ENCODE measurements at places on chromosomes 3 and 15.

DNA sequence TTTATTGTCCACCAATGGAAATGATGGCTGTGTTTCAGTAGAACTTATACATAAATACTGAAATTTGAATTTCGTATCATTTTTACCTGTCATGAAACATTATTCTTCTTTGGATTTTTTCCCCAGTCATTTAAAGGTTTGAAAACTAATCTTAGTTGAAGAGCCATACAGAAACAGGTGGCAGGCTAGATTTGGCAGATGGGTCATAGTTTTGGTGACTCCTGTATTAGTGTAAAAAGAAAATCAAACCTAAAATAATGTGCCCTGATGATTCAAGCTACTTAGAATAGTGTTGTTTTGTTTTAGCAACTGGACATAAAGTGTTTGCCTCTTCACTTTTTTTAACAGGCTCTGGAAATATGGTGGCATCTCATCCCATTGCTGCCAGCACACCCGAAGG lies 68.9 kb downstream of the SIDT1 start:
- DNase-seq, result no peak

DNA sequence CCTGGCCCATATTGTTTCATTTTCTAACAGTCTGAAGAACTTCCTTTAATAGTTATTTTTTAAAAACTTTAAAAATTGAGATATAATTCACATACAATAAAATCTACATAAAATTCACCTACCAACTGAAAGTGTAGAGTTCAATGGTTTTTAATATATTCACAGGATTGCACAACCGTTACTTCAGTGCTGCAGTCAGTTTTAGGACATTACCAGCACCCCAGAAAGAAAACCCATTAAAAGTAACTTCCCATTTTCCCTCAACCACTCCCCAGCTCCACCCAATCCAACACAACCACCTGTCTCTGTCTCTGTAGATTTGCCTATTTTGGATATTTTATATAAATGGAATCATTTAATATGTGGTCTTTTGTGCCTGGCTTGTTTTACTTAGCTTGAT lies 29.6 kb downstream of the MGA start:
- DNase-seq, result no peak

DNA sequence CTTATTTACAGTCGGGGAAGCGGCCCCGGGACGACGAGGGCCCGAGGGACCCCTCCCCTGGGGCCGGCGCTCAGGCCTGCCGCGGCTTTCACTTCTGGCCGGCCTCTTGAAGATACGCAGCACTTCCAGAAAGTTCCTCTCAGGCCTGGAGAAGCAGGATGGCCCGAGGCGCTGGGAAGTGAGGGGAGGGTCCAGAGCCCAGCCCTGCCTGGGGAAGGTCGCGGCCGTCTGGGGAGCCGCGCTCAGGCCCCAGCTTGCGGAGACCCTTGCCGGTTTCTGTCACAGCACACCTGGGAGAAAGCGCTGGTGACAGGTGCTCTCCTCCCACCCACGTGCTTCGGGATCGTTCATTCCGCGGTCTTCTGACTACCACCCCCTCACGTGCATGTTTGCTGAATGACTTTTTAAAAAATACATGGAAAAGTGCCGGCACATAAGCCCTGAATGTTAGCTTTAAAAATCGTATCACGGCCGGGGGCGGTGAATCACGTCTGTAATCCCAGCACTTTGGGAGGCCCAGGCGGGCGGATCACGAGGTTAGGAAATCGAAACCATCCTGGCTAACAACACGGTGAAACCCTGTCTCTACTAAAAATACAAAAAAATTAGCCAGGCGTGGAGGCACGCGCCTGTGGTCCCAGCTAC lies 727 bp upstream of the TM2D3 start:
- DNase-seq, result no peak

GRCh38 chr3:73915886-73916285 lies 291.1 kb upstream of the PDZRN3 start:
- DNase-seq, result no peak

GRCh38 chr15:22887157-22887951 lies 48.9 kb downstream of the NIPA2 start:
- DNase-seq, result no peak

DNA sequence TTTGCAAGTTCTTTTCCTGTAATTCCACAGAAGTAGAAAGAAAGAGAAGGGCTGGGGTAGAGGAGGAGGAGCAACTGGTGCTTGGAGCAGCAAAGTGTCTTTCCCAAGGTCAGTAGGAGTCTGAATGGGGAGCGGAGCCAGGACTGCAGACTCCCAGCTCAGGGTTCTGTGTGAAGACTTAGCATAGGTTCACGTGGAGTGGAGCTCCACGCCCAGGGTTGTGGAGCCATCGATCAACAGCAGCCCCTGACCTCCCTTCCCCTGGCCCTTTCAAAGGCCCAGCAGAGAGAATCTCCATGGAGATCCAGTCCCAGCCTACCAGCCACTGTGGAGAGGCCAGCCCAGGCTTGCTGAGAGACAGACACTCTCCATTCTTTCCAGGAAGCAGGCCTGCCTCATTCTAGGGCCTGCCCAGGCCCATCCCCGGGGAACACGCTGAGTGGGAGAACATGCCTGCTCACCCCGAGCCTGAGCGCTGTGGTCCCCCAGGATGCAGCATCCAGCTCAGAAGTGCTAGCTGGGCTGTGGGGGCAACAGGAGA lies 62.1 kb downstream of the CORO2B start:
- DNase-seq, result no peak

DNA sequence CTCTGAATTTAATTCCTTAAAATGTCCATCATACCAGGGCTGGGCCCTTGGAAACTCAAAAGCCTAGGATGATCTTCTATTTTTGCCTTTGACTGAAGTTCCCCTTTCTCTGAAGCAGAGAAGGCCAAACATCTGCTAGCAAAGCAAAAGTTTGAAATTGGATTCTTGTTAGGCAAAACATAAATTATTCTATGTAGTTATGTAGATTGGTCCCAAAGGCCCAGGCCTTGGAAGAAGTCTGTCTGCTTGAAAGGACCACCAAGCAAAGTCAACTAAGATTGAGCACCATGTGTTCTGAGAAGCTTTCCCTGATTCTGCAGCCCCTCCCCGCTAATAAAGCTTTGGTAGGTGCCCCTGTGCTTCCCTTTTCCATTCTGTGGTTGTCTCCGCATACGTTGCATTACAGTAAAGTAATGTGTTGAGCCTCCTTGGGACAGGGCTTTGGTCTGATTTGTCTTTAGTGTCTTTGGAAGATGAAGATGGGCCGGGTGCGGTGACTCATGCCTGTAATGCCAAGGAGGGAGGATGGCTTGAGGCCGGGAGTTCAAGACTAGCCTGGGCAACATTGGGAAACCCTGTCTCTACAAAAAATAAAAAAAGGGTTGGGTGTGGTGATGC lies 56.4 kb downstream of the RPL39L start:
- no peak for DNase-seq

GRCh38 chr15:35023804-35024203 lies 35.7 kb upstream of the ZNF770 start:
- DNase-seq, result no peak

- no peak for DNase-seq
These were observed 17.1 kb downstream of the ADCY5 start for GRCh38 chr3:123431658-123432324.

DNA sequence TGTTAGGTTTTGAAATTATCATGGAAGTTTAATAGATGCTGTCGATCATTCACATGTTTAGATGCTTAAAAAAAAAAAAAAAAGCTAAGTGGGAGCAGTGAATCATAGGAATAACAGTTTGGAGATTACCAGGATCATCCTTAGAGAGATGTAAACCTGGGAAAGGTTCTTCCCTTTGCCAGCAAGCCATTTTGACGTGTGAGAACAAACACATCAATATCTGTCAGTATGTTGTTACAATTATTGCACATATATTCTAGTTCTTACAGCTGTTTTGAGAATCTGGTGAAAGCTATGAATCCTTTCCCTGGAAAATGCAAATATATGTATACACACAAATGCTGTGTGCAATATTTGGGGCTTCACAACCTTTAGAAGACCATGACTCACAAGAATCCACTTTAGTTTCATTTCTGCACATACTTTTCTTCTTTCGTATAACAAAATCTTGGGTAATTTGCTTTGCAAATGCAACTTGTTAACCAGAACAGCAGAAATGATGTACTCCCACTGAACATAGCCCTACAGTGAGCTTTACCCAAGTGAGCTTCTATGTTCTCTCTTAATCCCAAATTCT lies 12.0 kb downstream of the NFKBIZ start:
- DNase-seq, result no peak
